ENCODE measurements at places on chromosomes 2 and 18.

DNA sequence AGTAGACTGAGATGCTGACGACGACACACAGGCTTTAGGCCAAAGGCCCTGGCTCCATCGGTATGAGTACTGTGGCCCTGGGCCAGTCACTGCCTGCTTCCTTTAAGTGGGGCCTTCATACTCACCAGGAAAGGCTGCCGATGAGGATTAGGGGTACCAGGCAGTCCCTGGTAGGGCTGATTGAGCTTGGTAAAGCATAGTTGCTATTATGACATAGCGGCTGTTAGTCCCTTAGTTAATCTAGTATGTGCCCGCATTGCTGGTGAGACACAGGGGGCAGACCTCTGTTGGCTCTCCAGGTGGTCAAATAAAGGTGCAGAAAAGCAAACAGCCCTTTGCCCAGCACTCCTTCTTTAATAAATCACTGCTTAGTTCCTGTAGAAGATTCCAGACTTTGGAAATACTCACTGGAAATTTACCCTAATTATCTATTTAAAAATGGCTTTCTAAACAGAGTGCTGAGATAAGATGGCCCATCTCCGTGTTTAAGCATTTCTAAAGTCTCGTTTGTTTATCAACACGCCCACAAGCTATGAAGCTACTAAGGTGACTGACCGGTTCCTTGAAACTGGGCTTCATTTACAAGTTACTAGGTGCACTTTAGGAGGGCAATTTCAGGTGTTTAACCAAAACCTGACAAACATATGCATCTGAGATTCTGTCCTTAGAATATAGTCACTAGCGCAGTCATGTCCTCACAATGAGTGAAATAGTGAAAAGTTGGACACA, 8.7 kb upstream of the BIN1 start:
- DNase-seq = no peak

DNA sequence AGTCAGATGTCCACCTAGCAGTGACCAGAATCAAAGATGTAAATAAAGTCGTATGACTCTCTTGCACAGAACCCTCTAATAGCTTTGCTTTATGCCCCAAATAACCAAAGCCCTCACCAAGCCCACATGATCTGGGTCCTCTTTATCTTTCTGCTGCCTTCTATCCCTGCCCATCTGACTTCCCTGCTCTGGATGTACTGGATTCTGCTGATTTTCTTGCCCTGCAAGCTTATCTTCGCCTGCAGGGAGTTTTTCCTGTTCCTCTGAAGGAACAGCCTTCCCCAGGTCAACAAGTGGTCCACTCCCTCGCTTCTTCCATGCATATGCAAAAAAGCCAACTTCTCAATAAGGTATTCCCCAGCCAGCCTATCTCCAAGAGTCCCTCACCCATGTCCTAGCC, 18.7 kb downstream of the IL36B start:
- DNase-seq = no peak

- no peak for DNase-seq
Measured at GRCh38 chr2:204663816-204664425, 118.6 kb downstream of the PARD3B start.

DNA sequence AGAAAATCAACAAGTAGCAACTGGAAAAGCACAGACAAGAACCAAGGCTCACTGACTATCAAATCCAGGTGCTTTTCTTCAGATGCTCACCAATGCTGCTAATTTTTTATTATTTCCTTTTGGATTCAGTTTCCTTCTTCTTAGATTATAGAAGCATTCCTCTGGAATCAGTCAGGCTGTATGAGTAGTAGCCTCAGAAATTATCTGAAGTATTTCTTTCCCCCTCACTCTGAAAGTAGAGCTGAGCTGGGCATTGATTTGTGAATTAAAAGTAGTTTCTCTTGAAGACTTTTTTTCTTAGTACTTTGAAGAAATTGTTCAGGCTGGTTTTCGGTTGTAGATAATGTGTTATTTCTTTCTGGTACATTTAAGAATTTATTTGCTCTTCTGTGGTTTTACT, 273.7 kb downstream of the NOL4 start:
- DNase-seq = no peak

- no peak for DNase-seq
Measured at GRCh38 chr2:102939207-102939606, 177.4 kb downstream of the TMEM182 start.

DNA sequence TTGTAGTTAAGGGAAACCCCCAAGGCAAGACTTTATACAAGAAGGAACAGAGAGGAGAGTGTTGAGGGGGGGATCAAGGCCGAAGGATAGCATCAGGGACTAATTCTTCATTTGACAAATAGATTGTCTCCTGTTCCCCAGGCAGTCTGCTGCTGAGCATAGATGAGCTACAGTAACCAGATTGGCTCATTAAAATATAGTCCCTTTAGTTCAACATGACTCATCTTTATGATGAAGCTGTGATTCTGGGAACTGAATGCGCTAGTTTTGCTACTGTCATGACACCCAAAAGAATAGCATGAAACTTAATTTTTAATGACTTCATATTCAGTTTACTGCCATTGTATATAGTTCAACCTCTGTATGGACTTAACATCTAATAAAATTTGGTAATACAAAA, 35.5 kb downstream of the TMEFF2 start:
- DNase-seq = no peak

- DNase-seq = no peak
Measured at GRCh38 chr2:217986256-217986961, 16.4 kb downstream of the TNS1 start.

- DNase-seq = no peak
Measured at GRCh38 chr2:56009758-56010458, 86.3 kb upstream of the EFEMP1 start.

GRCh38 chr18:8957731-8958130, 144.8 kb upstream of the NDUFV2 start:
- no peak for DNase-seq

- no peak for DNase-seq
Measured at GRCh38 chr2:161981679-161982250, 92.2 kb downstream of the DPP4 start.

DNA sequence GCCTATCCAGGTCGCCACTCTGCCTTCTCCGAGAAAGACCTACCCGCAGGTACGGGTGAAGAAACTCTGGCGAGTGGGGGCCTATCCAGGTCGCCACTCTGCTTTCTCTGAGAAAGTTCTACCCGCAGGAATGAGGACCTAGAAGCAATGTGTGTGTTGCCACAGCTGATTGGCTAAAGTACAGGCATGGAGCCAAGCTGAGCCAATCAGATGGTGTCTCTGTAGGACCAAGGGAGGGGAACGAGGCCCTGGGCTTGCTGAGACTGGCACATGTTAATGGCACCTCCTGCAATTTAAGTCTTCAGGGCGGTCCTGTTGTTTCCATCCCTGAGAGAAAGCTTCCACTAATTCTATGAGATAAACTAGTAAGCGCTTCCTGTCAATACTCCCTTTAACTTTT, 82.3 kb downstream of the KCTD1 start:
- DNase-seq = no peak

DNA sequence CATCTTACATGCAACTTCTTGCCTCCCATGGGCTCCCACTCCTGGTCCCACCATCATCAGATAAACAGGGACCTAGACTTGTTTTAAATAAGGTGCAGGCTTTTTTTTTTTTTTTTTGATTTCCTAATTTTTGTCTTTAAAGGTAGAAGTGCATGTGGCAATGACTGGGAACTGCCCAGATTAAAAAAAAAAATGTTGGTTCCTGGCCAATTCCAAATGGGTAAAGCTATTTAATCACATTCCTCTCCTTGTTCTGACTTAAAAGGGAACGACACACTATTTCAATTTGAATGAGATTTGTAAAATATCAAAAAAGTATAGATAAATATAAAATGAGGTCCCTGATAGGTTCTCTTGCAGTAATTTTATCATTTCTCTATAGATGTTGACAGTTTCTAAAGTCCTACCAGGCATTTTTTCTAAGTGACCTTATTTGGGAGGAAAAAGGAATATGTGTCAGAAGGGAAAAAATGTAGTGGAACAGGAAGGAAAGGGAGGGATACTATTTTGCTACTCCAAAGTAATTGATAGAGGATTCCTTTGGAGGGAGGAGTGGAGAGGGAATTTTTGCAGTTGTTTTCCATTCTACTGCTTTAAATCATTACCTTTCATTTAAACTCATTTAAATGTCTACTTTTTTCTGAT, 43.3 kb downstream of the DDX1 start:
- no peak for DNase-seq

GRCh38 chr18:45689396-45689795, 34.6 kb upstream of the SLC14A1 start:
- DNase-seq = no peak
